ENCODE measurements at places on chromosomes 2 and 18.

GRCh38 chr2:190181123-190181669, 118.7 kb upstream of the MSTN start:
- no peak for DNase-seq

GRCh38 chr2:186675380-186675779, 18.5 kb upstream of the FAM171B start:
- peak; percentile 10 for DNase-seq

DNA sequence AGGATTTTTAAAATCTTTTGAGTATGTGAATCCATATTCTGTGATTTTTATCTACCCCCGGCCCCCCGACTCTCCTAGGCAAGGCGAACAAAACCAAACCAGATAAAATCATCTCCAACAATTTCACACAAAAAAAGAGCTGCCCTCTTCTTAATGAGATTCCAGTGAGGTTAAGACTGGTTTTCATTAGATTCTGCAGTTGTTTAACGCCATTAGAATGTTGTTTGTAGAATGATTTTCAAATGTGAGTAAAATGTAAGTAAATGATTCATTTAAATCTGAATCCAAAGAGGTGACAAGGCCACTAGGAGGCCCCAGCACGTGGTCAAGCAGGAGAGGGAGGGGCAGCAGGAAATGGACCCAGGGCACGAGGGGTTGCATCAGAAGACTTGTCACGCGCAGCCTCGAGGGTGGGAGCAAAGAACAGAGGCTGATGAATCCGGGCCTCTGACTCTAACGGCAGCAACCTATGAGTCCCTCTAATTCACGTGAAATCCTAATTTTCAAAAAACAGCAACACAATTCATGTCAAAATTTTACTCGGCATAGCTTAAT, 24.3 kb upstream of the KLHL29 start:
- peak; percentile 28 for DNase-seq

GRCh38 chr2:212489719-212490346, 48.8 kb downstream of the ERBB4 start:
- no peak for DNase-seq

DNA sequence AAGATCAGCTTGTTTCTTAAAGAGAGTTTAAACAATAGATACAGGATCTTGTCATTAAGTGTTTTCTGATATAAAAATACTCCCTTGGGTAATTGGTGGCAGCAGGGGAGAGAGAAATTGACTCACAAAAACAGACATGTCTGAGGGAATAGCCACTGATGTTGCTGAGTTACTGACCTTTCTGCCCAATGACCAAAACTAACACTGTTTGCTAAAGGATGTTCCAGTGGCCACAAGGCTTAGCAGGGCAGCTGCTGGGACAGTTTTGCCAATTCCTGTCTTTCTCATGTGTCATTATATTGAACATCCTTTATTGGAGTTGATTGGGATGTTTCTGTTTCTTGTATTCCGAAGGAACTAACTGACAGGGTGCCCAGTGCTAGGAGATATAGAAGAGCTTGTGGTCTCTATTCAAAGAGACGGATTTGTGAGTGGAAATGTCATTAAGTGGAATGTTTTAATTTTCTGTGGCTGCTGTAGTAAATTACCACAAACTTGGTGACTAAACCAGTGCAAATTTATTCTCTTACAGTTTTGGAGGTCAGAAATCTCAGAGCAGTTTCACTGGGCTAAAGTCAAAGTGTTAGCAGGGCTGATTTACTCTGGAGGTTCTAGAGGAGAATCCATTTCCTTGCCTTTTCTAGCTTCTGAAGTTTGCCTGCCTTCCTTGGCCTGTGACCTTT, 124.8 kb upstream of the RMDN2 start:
- DNase-seq: no peak

All from IMR-90 (cell line).